Fibroblast of gingiva (primary cell): ENCODE measurements at places on chromosomes 7 and 10.

DNA sequence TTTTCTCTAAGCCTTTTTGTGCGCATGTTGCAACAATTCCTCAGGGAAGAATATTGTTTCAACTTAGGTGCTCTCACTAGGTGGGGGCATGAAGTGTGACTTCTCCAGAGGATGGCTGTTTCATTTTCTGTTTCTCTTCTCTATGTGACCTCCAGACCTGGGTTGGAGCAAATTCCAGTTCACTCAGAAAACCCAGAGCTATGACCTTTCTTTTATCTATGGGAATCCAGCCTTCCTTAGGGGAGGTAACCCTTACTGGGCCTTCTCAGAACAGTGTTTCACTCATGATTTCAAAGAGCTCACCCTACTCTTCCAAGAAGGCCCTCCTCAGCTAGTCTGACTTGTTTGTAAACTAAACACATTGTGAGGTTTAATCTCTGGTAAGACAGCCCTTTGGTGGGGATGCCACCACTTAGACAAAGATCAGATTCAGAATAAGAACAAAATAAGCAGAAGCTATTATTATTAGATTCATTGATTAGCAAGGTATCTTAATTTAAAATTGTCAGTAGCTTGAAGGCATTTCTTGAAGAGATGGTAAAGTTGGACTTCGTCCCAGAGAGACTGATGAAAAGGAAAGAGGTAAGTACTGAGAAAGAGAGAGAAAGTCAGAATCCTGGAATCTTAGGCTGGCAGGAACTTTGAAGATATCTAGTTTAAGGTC is 16.6 kb upstream of the TAS2R60 start:
- no peak for DNase-seq

- DNase-seq, result no peak
These were observed 430.2 kb downstream of the ARL4A start for GRCh38 chr7:13117592-13117991.

DNA sequence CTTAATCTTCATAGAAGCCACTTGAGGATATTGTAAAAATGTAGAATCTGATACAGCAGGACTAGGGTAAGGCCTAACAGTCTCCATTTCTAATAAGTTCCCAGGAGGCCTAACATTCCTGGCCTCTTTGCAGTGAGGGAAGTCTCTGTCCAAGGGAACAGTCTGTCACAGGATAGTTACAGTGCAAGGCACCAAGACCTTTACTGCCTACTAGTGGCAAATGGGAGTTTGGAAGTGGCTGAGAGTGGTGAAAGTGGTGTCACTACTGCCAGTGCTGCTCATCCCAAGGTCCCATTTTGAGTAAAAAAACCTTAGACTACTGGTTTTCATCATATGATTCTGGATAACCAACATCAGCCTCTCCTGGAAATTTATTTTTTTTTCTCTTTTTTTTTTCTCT is 619.5 kb upstream of the SEMA3D start:
- no peak for DNase-seq

- peak; percentile 17 for DNase-seq
These were observed 18.8 kb upstream of the ABCB5 start for GRCh38 chr7:20596653-20597052.

- peak; percentile 95 for DNase-seq
These were observed 110.0 kb downstream of the TACC2 start for GRCh38 chr10:122098924-122099323.

DNA sequence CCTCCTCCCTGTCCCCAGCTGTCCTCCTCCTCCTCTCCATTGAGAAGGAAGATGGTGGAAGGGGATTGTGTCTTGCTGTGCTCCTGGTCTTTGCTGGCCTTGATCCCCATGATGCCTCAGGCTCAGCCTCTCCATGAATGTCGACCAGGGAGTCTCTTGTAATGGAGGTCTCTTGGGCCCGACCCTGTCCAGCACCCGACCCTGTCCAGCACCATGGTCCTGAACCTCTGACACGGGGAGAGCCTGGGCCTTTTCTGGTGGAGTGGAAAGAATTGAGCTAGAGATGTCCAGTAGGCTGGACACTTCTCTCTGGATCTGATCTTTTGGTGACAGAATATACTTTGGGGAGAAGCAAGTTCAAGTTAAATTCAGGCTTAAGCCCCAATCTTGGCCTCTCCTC is 42.3 kb upstream of the HMX3 start:
- DNase-seq, result no peak

- no peak for DNase-seq
These were observed 183.7 kb upstream of the CDK1 start for GRCh38 chr10:60594476-60595051.

DNA sequence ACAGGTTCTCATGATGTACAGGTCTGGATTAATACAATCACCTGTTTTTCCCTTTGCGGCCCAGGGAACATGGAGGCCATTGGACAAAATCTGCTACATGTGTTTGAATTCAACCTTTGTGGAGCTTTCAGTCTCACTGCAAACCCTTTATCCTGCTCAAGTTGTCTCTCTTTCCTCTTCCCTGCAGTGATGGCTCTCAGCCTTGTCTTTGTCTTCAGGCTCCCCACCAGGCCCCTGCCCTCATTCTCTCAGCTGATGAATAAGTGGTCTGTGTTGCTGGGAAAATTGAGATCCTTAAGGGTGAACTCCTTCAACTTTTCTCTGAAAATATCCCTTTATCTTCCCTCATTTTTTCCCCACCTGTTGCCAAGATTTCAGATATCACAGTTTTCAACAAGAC is 791.2 kb downstream of the GRID1 start:
- no peak for DNase-seq

GRCh38 chr10:13671904-13672303 is 85.1 kb downstream of the PRPF18 start:
- no peak for DNase-seq

GRCh38 chr7:55140221-55140940 is 121.6 kb downstream of the EGFR start:
- DNase-seq, result peak; percentile 79

- DNase-seq, result peak; percentile 26
These were observed 1.9 kb downstream of the INA start for GRCh38 chr10:103278862-103279298.

GRCh38 chr10:100576282-100576635 is 40.5 kb downstream of the HIF1AN start:
- DNase-seq, result no peak

DNA sequence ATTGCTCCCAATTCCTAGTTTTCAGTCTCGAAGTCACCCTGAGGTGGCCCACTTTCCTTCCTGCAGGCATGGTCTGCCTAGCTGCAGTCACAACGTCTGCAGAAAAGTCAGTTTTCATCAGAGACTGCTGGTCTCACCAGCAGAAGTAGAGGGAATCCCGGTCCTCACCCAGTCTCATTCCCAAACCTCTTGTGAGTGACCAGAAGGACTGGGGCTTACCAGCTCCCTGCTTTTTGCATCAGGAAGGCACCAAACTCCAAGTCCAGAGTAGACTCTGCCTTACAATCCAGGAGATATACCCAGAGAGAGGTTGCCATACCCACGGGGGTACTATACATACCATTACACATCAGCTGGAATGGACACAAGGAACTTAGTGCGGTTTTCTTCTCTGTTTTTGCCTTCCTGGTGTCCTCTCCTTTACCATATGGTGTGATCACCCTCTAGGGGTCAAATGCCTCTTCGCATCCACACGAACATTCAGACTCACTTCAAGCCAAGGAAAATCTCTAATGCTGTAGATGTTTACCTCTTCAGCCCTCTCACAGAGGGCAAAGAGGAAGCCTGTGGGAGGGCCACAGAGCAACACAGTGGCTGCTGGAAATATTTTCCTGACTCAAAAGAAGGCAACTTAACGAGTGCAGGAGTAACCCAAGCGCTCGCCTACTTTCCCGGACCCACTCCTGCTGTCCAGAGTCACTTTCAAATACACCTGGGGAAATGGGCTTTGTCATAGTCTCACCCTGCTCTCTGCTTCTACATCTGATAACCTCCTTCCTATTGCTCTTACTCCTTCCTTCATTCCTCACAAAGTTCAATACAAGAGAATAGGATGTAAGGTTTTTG is 220.9 kb downstream of the C7orf25 start:
- peak; percentile 75 for DNase-seq

DNA sequence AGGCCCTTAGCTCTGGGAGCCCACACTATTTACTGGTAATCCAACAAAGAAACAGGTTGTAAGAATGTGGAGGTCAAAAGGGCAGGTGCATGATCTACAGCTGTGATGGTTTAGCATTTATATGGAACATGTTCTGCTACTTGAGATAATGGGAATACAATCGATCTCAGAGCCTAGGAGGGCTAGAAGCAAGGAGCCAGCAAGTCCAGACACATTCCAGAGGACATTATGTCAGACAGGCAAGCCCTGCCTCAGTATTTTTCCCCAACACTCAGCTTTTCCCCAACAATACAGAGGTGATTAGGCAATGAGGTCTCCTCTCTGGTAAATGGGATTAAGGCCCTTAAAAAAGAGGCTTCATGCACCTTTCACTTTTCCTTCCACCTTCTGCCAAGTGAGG is 21.4 kb upstream of the GNAT3 start:
- DNase-seq, result no peak

DNA sequence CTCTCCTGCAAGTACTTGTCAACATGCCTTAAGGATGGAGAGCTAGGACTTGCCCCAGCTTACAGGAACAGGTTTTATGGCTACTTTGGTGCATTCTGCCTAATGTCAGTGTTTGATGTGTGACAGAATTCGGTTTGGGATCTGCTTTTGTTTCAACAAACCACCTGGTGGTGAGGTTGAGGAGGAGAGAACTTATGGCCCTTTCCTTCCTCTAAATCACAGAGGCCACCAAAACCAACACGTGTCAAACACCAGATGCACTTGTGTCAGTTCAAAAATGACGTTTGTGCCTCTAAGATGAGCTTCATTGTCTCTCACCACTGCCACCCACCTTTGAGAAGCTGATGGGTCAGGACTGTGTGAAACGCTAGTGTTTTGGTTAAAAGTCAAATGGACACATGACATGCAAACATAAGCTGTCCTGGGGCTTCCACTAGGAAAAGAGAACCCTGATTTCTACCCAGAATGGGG is 83.9 kb downstream of the OSBPL3 start:
- no peak for DNase-seq

GRCh38 chr10:79249186-79250121 is 97.8 kb upstream of the PPIF start:
- no peak for DNase-seq

DNA sequence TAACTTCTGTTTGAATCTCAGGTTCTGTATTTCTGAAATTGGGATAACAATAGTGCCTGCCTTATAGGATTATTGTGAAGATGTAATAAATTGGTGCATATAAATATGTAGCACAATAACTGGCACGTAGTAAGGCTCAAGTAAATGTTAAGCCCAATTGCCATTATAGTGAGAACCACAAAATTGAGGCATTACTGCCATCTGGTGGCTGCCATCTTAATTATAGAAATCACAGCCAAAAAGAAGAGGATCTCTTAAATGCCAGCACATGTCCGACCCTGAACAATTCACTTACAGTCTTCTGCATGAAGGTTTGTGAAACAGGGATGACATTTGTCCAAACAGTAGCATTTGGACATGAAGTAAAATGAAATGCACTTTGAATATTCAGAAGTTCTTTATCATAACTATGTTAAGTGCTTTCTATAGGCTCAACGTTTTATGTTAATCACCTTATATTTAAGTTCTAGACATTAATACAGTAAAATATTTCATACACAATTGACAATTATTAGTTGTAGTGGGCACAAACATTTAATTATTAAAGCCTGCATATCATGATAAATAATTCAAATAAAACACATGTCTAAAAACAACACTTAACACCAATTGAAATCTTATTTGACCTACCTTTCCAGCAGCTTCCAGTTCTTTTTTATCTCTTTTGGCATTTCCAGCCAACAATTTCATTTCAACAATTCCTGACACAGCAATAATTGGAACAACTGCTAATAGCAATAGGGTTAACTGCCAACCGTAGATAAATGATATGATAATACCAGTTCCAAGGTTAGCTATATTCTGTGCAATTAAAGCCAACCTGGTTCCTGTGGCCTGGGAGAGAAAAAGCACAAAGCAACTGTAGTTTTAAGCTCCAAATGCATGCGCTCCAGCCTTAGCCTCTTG is 58.5 kb downstream of the ABCB4 start:
- peak; percentile 60 for DNase-seq

GRCh38 chr7:132942701-132943100 is 139.2 kb downstream of the CHCHD3 start:
- DNase-seq, result no peak

GRCh38 chr10:113665352-113665751 is 1.5 kb upstream of the NRAP start:
- no peak for DNase-seq
